ENCODE measurements at places on chromosomes 6 and 20.

DNA sequence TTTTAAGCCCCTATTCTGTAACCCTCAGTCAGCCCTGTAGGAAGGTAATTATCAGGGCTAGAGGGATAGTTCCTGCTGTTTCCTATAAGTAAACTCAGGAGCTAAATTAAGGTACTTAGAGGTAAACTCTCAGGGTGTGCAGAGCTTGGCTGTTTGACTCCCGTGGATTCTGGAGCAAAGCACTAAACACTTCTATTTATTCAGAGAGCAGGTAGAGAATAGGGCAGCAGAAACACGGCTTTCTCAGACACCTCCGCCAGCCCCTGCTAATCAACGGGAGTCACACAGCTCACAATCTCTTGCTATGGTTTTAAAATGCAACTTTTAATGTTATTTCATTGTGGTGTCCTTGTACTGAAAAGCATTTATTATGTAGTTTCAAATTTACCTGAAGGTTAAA is 21.8 kb downstream of the PRKN start:
- no peak overlapping the region for H3K27ac ChIP-seq
- no peak overlapping the region for H3K4me3 ChIP-seq
- no peaks in the 10 kb centered on the region for H3K36me3 ChIP-seq
- DNase-seq = no peak
- no peaks in the 10 kb centered on the region for H3K4me1 ChIP-seq

GRCh38 chr6:34684919-34685318 is 11.6 kb downstream of the ILRUN start:
- H3K36me3 ChIP-seq = peaks cover 9% of the 10 kb centered on the region
- H3K4me3 ChIP-seq = no peak overlapping the region
- no peaks in the 10 kb centered on the region for H3K27me3 ChIP-seq
- H3K4me1 ChIP-seq = peaks cover 23% of the 10 kb centered on the region

DNA sequence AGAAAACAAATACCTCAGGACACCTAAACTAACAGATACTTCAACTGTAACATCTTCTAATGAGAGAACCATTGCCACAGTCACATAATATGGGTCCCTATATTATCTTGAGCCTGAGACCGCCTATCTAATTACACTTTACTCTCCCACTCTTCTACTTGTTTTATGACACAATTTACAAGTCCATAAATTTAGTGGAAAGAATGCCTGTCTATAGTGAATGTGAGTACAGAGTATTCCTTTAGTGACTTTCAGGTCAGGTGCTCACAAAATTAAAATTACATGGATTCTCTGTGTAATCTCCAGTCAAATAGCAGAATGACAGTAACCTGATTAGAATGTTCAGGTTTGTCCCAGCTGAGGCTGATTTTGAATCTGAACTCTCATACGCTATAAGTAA is 624.1 kb downstream of the PKHD1 start:
- H3K27me3 ChIP-seq = no peaks in the 10 kb centered on the region
- DNase-seq = no peak
- H3K4me3 ChIP-seq = no peak overlapping the region
- no peak overlapping the region for H3K27ac ChIP-seq
- no peaks in the 10 kb centered on the region for H3K36me3 ChIP-seq
- no peaks in the 10 kb centered on the region for H3K4me1 ChIP-seq

DNA sequence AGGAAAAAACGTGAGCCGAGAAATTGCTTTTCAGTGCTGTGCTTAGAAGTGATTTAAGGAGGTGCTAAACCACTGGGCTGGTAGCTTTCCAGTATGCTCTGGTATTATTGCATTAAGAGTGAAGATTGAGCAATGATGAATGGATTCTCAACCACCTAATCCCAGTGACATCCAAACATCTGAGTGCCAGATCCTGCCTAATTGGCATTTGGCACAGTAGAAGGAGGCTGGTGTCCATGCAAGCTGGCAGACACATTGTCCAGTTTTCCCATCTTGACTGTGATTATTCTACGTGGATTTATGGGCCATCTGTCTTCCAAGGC is 398.0 kb upstream of the PLCB4 start:
- no peaks in the 10 kb centered on the region for H3K4me1 ChIP-seq
- H3K4me3 ChIP-seq = no peak overlapping the region

DNA sequence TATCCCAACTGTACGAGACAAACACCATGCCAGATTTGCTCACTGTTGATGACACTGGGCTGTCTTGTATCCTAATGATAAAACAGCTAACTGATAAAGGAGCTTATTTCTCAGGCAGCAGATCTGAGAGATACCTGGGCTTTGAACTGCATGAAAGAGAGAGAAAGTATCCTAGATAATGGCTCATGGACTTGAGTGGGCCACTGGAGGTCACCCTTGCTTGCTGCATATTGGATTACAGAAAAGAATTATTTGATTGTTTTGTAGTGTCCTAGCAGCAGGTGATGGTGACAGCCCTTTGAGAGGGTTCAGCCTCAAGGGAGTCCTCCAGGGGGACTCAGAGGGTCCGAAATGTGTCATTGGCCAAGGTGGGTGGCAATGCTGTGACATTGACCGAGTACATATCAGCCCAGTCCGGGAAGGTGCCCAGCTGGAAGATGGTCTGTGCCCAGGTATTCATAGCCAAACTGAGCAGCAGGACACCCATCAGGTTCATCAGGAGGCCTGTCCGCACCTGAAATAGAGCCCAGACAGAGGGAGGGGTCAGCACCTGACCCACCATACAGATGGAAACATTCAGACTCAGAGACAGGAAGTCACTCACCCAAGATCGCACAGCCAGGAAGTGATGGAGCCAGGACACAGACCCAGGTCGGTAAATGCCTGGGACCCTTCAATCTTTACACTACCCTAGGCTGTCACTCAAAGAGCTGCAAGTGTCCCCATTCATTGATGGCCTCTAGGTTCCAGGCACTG is 9.4 kb upstream of the OCSTAMP start:
- no peaks in the 10 kb centered on the region for H3K4me1 ChIP-seq
- DNase-seq = no peak
- no peaks in the 10 kb centered on the region for H3K36me3 ChIP-seq
- H3K27me3 ChIP-seq = no peaks in the 10 kb centered on the region
- no peak overlapping the region for H3K4me3 ChIP-seq

GRCh38 chr6:4180652-4181255 is 45.4 kb upstream of the ECI2 start:
- H3K27ac ChIP-seq = no peak overlapping the region
- no peaks in the 10 kb centered on the region for H3K27me3 ChIP-seq
- H3K36me3 ChIP-seq = no peaks in the 10 kb centered on the region

GRCh38 chr20:38747495-38748096 is 664 bp upstream of the ACTR5 start:
- H3K36me3 ChIP-seq = no peaks in the 10 kb centered on the region
- H3K27ac ChIP-seq = no peak overlapping the region
- H3K4me1 ChIP-seq = peaks cover 13% of the 10 kb centered on the region
- DNase-seq = no peak
- peak overlapping the region; percentile 79 for H3K4me3 ChIP-seq
- H3K27me3 ChIP-seq = peaks cover 30% of the 10 kb centered on the region

GRCh38 chr20:57618764-57619050 is 1.5 kb downstream of the ZBP1 start:
- H3K27me3 ChIP-seq = no peaks in the 10 kb centered on the region
- H3K4me3 ChIP-seq = no peak overlapping the region
- no peaks in the 10 kb centered on the region for H3K36me3 ChIP-seq

DNA sequence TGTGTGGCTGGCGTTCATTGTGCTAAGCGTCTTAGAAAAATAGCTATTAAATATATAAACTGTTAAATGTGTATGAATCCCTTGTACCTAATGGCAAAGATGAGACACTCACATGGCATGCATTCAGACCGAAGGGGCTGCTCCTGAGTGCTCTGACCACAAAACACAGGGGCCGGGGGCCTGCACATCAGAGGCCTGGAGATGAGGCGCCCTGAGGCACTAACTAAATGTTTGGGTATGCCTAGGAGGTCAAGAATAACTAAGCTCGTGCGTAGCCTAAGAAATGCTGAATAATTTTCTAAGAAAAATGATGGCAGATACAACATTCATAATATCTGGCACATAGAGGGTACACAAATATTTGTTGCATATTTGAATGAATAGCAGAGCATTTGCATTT is 92.5 kb downstream of the PSMB1 start:
- H3K36me3 ChIP-seq = no peaks in the 10 kb centered on the region
- H3K4me1 ChIP-seq = no peaks in the 10 kb centered on the region
- peaks cover 56% of the 10 kb centered on the region for H3K27me3 ChIP-seq
- H3K4me3 ChIP-seq = no peak overlapping the region
- DNase-seq = no peak

DNA sequence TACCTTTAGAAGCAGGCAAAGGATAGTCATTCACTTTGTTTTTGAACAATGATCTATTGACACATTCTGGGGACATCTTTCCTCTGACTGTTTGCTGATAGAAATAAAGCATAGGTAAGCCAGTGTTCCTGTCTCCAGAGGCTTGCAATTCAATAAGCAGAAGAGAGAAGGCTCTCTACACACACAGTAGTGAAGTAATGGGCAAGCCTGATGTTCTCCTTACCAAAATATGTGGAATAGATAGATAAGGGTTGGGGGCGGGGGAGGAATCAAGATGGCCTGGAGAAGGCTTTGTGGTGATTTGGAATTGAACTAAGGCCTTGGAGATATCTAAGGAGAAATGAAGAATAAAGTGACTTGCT is 27.3 kb downstream of the PAQR8 start:
- no peak for DNase-seq
- peaks cover 35% of the 10 kb centered on the region for H3K4me1 ChIP-seq
- H3K27ac ChIP-seq = peak overlapping the region; percentile 65
- no peak overlapping the region for H3K4me3 ChIP-seq

DNA sequence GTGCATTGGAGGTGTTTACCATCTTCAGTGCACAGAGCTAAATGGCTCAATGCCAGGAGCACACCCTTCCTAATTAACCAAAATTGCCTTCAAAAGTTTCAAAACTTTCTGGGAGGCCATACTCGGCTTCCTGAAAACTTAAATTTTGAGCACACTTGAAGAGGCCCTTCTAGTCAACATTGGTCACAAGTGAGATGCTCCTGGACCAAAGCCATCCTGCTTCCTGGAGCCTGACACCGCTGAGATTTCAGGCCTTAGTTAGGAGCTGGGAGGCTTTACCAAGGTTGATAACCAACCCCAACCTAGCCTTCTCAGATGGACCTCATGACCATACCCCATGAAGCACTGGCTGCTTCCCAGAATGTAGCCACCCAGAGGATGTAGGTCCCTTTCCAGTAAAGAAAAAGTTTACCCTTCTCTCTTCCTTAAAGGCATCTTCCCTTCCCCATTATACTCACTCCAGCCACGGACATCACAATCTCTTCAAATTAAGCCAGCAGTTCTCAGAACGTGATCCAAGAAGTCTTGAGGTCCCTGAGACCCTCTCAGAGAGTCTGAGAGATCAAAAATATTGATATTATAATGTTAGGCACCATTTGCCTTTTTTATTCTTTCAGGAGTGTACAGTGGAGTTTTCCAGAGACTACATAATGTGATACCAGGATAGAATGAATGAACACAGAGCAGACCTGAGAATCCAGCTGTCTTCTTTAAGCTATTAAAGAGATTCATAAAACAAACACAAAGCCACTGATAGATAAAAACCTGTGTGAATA is 32.8 kb upstream of the SPTLC3 start:
- H3K27ac ChIP-seq = no peak overlapping the region
- H3K36me3 ChIP-seq = no peaks in the 10 kb centered on the region
- H3K4me3 ChIP-seq = no peak overlapping the region
- no peak for DNase-seq
- no peaks in the 10 kb centered on the region for H3K27me3 ChIP-seq

DNA sequence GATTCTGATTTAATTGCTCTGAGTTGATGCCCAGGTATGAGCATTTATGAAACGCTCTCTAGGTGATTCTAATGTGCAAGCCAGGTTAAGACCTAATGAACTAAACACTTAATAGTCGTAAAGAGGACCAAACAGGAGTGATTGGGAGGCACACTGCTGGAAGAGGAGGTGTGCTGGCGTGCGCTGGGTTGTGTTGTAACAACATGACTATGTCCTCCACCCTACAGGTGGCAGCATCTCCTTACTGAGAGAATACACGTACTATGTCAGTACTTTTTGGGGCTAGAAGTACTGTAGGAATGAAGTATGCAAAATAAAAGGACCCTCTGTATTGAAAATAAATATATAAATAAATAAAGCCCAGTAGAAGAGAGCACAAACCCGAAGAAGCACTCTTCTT is 11.9 kb downstream of the C6orf89 start:
- no peaks in the 10 kb centered on the region for H3K4me1 ChIP-seq
- H3K27me3 ChIP-seq = no peaks in the 10 kb centered on the region
- DNase-seq = no peak
- no peak overlapping the region for H3K27ac ChIP-seq
- H3K4me3 ChIP-seq = no peak overlapping the region
- H3K36me3 ChIP-seq = peaks cover 9% of the 10 kb centered on the region

DNA sequence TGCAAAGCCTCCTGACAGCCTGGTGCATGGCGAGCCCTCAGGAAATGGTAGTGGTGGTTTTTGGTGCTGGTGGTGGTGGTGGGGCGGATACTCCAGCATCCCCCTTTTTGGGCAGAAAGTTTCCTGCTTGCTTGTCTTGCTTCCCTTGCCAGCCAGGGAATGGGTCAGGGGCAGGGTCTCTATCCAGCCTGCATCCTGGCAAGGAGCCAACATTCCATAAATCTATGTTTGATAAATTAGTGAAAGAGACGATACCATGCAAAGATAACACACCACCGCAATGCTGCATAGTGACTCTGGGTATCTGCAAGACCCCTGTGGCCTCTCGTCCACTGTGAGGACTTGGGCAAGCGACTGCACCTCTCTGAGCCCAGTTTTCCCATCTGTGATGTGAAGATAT is 246.2 kb downstream of the LRFN2 start:
- no peak overlapping the region for H3K27ac ChIP-seq
- H3K36me3 ChIP-seq = no peaks in the 10 kb centered on the region
- no peak overlapping the region for H3K4me3 ChIP-seq
- H3K4me1 ChIP-seq = no peaks in the 10 kb centered on the region

- no peak overlapping the region for H3K4me3 ChIP-seq
- H3K27me3 ChIP-seq = no peaks in the 10 kb centered on the region
- peaks cover 38% of the 10 kb centered on the region for H3K4me1 ChIP-seq
- DNase-seq = no peak
Observed at GRCh38 chr20:57061051-57061900, 205.2 kb downstream of the BMP7 start.

DNA sequence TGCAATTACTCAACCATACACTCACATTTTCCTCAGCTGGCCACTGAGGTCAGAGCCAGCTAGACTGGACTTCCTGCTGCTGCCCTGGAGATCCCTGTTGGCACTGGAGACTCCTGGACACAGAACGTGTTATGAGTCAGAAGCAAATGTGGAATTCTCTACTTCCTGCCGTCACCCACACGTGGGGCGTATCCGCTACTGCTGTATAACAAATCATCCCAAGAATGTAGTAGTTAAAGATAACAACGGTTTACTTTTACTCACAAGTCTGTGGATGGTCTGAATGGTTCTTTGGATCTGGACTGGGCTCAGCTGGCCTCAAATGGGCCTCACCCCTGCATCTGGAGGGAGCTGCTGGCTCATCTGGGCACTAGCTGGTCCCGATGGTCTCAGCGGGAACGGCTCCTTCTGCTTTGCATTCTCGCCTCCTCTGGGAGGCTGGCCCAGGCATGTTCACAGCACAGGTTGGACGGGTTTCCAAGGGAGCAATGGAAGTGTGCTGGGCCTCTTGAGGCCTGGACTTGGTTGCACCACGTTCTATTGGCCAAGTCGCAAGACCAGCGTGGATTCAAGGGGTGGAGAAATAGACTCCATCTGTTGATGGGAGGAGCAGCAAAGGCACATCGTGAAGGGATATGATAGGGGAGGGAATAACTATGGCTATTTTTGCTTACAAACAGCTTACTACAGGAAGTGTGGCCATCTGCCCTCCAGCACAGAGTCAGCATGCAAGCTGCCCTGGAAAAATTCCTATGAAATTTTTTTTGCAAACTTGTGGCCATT is 118.5 kb downstream of the SNX5 start:
- no peaks in the 10 kb centered on the region for H3K36me3 ChIP-seq
- DNase-seq = peak; percentile 88
- H3K4me1 ChIP-seq = peaks cover 27% of the 10 kb centered on the region
- peak overlapping the region; percentile 41 for H3K27ac ChIP-seq
- no peaks in the 10 kb centered on the region for H3K27me3 ChIP-seq
